ENCODE measurements at places on chromosomes 7 and 10.

- peak; percentile 94 for DNase-seq
Observed at GRCh38 chr7:131011976-131012375, 278.0 kb upstream of the KLF14 start.

GRCh38 chr10:22997096-22997495, 69.2 kb downstream of the ARMC3 start:
- no peak for DNase-seq

- DNase-seq: no peak
Observed at GRCh38 chr7:22441157-22441556, 58.8 kb downstream of the STEAP1B start.

DNA sequence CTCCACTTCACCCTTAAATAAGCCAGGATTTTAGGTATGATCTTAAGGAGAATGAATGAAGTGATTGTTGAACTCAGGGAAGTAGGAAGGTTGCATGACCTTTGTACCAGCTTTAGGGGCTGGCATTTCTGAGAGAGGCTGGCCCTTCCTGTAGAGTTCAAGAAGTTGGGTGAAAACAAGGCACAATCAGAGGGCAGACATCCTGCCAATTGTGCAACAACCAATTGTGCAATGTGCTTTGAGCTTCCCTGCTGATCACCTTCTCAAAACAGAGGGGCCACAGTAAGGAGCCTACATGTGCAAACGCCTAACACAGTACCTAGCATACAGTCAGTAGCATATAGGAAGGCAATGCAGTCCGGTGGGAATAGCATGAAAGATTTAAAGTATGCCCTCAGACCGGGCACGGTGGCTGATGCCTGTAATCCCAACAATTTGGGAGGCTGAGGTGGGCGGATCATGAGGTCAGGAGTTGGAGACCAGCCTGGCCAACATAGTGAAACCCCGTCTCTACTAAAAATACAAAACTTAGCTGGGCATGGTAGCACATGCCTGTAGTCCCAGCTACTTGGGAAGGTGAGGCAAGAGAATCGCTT, 5.4 kb downstream of the CPVL start:
- no peak for DNase-seq

DNA sequence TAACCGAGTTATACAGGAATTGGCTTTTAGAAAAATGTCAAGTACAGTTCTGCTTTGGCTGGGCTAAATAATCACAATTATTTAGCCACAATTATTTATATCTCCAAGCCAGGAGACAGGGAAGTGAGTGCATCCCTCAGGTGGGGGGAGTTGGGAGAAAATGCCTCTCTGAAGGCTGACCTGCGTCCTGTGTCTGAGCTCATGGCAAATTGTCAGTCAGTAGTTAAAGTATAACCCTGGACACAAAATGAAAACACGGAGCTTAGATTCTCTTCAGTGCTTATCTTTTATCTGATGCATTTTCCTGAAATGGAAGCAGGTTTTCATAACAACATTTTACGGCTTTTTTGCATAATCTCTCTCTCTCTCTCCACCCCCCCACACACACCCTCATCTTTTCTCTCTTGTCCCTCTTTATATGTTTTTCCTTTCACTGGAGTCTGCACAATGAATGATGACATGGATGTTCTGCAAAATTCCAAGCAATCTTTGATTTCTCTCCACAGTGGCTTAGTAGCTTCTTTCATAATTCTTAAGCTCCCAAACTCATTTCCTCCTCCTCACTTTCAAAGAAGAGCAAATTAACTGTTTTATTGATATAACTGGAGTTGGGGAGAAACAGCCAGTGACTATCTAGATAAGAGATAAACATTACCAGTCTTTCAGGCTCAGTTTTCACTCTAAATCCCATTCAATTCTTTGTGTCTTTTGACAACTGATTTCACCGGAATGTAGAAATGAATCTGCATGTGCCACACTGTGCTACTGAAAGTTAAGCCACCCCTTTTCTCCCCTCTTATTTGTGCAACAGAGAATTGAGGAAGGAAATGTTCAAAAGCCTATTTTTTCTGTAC, 521.4 kb upstream of the GHITM start:
- no peak for DNase-seq

DNA sequence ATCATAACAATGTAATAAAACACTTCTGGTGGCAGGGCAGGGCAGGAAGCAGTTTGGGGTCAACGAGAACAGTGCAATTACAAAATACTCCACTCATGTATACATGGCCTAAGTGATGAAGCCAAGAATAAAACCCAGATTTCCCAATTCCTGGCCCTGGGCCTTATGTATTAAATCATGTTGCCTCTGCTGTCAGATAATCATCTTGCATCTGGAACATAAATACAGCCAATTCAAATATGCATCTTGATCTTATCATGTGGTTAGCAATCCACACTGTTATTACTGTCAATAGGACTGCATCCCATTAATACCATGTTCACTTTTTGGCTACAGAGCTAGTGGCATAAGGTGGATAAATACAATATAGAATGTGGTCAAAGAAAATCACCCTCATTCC, 186.5 kb upstream of the SLC25A13 start:
- no peak for DNase-seq

DNA sequence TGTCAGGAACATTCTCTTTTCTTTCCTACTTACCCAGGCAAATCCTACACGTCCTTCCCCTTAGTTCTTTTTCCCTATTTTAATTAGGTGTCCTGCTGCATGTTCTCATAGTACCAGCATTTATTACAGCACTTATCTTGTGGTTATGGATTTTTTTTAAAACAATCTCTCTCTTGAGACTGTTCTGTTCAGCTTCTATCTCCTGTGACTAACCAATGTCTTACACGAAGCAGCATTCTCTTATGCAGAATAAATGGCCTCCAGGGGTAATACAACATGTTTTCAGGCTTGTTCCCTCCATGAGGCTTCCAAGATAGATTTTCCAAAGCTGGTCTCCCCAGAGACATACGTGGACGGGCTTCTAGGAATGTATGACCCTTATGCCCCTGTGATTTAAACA, 1096.1 kb upstream of the CELF2 start:
- no peak for DNase-seq

- no peak for DNase-seq
Observed at GRCh38 chr7:37494926-37495325, 46.3 kb upstream of the ELMO1 start.

GRCh38 chr10:123821136-123821535, 70.5 kb downstream of the CPXM2 start:
- DNase-seq: no peak

GRCh38 chr10:100374200-100374655, 27.2 kb downstream of the SCD start:
- no peak for DNase-seq

DNA sequence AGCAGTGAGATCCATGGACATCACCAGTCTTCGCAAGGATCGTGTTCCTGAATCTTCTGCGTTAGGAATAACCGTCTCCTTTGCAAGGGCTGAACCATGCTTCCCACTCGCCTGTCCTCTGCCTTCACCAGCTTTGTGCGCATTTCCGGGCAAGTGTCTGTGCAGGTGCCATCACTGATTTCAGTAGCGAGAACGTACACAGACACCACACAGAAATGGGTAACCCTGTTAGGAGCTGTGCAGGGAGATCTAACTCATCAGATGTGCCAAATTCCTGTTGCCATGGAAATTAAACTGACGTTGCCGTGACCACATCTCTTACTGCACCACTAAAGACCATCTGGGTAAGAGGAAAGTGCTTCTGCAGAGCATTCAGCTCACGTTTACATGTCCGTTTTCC, 146.3 kb downstream of the DIP2C start:
- no peak for DNase-seq

GRCh38 chr7:114554781-114555537, 140.3 kb downstream of the FOXP2 start:
- no peak for DNase-seq

GRCh38 chr10:90937645-90938258, 16.9 kb upstream of the ANKRD1 start:
- no peak for DNase-seq

DNA sequence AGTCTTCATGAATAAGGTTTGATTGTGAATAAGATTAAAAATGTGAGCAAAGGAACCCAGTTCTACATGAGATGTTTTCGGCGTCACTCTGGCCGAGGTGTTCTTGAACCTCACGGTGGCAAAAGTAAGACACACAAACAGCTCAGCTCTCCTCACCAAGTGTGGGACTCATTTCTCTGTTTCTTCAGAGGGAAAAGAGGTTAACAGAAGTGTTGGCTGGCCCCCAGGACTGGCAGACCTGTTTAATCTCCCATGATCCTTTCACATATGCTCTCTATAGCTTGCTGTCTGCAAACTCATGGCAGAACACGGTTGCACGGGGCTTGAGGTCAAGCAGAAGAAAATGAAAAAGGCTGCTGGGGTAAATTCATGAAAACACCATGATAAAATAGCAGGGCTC, 394.4 kb downstream of the CALN1 start:
- no peak for DNase-seq

DNA sequence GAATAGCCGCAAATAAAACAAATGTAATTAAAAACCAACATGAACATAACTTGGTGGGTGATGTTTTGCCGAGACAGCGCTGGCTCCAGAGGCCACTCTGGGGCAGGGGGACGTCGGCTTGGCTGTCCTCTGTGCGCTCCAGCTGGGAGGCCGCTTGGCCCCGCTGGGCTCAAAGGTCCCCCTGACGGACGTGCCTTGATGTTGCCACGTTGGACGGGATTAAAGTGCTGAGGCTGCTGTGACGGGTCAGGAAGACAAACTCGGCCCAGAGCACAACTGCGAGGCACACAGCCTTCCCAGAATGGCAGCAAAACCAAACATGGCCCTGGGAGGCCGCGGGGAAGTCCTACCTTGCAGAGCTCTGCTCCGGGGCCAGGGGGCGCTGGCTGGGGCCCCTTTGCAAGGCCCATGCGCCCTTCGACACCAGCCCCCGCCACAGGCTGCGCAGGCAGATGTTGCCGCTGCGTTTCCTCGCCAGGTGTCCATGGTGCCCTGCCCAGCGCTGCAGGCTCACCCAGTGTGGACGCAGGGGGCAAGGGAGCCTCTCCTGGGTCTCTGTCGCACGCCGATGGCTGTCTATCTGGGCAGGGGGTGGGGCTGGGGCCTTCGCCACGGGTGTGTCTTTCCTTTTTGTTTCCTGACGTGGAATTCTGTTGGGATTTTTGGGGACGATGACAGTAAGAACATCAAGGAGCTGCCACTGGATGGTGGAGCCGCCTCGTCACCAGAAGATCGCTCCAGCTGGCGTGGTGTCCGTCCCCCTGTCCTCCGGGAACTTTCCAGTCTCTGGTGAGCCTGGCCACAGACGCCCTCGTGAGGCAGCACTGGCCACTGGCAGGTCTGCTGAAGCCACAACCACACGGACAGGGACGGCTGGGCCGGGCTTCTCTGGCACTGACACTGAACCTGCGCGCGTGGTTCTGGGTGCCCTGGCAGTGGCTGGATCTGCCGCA, 99.6 kb upstream of the DIP2C start:
- no peak for DNase-seq

Measured in SK-N-MC (cell line).